ENCODE measurements at places on chromosomes 1 and 21.
A peak's percentile ranks its signal among the peaks of the same experiment; 100 is the strongest.

- H3K27me3 ChIP-seq: peaks cover 5% of the 10 kb centered on the region
- H3K4me3 ChIP-seq: no peak overlapping the region
- H3K27ac ChIP-seq: no peak overlapping the region
- no peaks in the 10 kb centered on the region for H3K4me1 ChIP-seq
These were observed 65.9 kb downstream of the KCNAB2 start for GRCh38 chr1:6111571-6111970.

DNA sequence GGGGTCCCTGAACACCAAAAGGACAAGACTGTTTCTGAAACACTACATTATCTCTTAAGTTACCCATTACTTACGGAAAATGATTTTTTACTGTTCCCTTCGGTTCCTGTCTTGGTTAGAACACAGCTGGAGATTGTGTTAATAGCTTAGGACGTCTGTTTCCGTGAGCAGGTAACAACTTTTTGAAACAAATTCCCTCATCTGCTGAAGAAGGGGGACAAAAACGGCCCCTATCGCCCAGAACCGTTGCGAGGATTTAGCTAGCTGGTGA is 67.8 kb downstream of the SLC35A3 start:
- H3K27me3 ChIP-seq: no peaks in the 10 kb centered on the region
- H3K4me3 ChIP-seq: peak overlapping the region; percentile 98
- peaks cover 17% of the 10 kb centered on the region for H3K36me3 ChIP-seq
- peaks cover 51% of the 10 kb centered on the region for H3K4me1 ChIP-seq
- H3K27ac ChIP-seq: peak overlapping the region; percentile 98

- no peak overlapping the region for H3K4me3 ChIP-seq
- DNase-seq: no peak
- no peaks in the 10 kb centered on the region for H3K4me1 ChIP-seq
These were observed 384.7 kb downstream of the LRRIQ3 start for GRCh38 chr1:73813236-73813635.

DNA sequence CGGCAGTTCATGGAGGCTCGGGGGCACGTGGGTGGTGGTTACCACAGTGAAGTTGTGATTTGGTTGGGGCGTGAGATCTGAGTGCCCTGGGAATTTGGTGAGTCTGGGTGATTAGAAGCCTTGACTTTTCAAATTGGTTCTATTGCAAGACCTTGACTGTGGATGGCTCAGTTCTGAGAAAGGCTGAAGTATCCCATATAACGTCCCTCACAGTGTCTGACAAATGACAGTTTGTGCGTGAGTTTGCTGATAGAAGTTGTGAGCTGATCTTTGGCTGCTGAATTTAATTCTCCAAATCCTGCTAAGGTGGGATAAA is 549 bp downstream of the MSH4 start:
- no peak for DNase-seq
- peaks cover 69% of the 10 kb centered on the region for H3K36me3 ChIP-seq
- no peaks in the 10 kb centered on the region for H3K27me3 ChIP-seq
- no peak overlapping the region for H3K4me3 ChIP-seq
- no peak overlapping the region for H3K27ac ChIP-seq

All from activated B cell treated with CpG ODN at 0.5 μM for 24 hours (primary cell).